ENCODE measurements at places on chromosomes 13 and 19.

DNA sequence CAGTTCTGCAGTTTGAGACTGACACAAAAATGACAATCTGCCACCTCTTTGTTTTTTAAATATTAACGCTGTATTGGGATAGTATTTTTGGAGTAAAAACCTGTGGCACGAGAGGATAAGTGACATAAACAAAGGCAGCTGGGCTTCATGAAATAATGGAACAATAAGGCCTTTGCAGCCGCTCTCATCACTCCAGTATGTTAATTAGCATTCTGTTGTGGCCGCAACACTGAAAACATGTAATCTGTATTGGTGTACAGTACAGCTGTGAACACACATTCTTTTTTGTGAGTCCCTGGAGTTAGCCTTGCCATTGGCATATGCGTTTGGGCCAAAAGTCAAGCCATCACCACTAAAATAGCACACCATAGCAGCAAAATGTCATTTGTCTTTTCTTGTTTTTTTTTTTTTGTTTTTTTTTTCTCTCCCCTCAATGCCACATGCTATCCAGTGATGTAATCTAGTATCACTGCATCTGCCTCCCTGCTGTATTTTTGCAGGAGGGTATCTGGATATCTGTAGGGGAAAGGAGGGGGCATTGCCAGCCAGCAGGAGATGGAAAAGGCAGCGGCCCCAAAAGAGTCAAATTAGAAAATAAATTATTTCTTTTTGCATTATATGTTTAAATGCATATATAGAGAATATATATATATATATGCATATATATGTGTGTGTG is 885 bp upstream of the ZNF536 start:
- DNase-seq = no peak
- no peaks in the 10 kb centered on the region for H3K36me3 ChIP-seq
- peaks cover 19% of the 10 kb centered on the region for H3K4me1 ChIP-seq
- H3K27ac ChIP-seq = no peak overlapping the region
- H3K4me3 ChIP-seq = no peak overlapping the region

DNA sequence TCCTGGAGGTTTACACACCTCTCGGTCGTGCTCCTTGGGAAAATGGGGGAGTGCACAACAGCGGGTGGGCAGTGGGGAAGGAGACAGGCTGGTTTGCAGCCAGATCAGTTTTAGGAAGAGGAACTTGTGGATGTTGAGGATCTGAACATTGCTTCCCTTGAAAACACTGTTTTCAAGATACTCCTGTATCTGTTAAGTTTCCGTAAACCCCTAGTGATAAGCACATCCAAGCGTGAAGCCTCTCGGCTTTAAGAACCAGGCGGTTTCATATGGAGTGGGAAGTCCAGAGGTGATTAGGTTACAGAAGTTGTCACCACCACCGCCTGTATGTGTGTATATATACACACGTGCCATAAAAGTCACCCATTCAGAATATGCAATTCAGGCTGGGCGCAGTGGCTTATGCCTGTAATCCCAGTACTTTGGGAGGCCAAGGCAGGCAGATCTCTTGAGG is 47.4 kb downstream of the SIPA1L3 start:
- peak overlapping the region; percentile 82 for H3K27ac ChIP-seq
- H3K4me3 ChIP-seq = no peak overlapping the region
- H3K36me3 ChIP-seq = peaks cover 17% of the 10 kb centered on the region
- DNase-seq = no peak
- peaks cover 14% of the 10 kb centered on the region for H3K4me1 ChIP-seq

- H3K27me3 ChIP-seq = no peaks in the 10 kb centered on the region
- H3K4me1 ChIP-seq = no peaks in the 10 kb centered on the region
- peaks cover 71% of the 10 kb centered on the region for H3K36me3 ChIP-seq
- no peak overlapping the region for H3K4me3 ChIP-seq
- DNase-seq = no peak
- H3K27ac ChIP-seq = no peak overlapping the region
Measured at GRCh38 chr19:24074720-24075454, 12.1 kb upstream of the ZNF254 start.

- H3K4me3 ChIP-seq = no peak overlapping the region
- no peak overlapping the region for H3K27ac ChIP-seq
- no peak for DNase-seq
- H3K4me1 ChIP-seq = peaks cover 3% of the 10 kb centered on the region
- peaks cover 2% of the 10 kb centered on the region for H3K36me3 ChIP-seq
Measured at GRCh38 chr19:10211691-10212090, 16.9 kb upstream of the DNMT1 start.

GRCh38 chr19:55650602-55651230 is 2.7 kb downstream of the CCDC106 start:
- no peak for DNase-seq
- H3K27me3 ChIP-seq = no peaks in the 10 kb centered on the region
- peaks cover 27% of the 10 kb centered on the region for H3K4me1 ChIP-seq
- H3K36me3 ChIP-seq = peaks cover 9% of the 10 kb centered on the region
- H3K27ac ChIP-seq = peak overlapping the region; percentile 69
- H3K4me3 ChIP-seq = peak overlapping the region; percentile 58

DNA sequence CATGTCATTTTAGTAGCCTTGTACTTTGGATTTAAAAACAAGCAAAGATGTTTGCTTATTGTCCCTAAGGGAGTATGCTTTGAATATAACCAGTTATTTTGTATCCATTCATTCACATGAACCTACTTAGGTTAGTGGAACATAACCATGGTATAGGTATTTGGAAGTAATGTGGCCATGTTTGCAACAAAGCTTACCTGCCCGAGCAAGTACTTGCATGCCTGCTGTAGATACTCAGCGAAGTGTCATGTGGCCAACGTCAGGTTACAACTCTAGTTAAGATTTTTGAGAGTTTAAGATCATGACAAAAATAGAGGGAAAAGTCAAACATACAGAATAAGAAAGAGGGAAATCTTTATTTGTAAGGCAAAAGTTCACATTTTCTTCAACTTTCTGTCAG is 57.2 kb downstream of the COG6 start:
- no peak for DNase-seq
- no peak overlapping the region for H3K27ac ChIP-seq
- no peaks in the 10 kb centered on the region for H3K27me3 ChIP-seq
- H3K4me1 ChIP-seq = no peaks in the 10 kb centered on the region
- no peak overlapping the region for H3K4me3 ChIP-seq
- peaks cover 64% of the 10 kb centered on the region for H3K36me3 ChIP-seq

Measured in mesothelial cell of epicardium (in vitro differentiated cells).